ENCODE measurements at places on chromosomes 2 and 18.

- DNase-seq = peak; percentile 38
Measured at GRCh38 chr2:17658251-17658843, 95.3 kb downstream of the SMC6 start.

GRCh38 chr2:217994776-217995274, 8.0 kb downstream of the TNS1 start:
- DNase-seq = peak; percentile 97

- DNase-seq = no peak
Measured at GRCh38 chr2:166563894-166564293, 69.8 kb upstream of the SCN7A start.

DNA sequence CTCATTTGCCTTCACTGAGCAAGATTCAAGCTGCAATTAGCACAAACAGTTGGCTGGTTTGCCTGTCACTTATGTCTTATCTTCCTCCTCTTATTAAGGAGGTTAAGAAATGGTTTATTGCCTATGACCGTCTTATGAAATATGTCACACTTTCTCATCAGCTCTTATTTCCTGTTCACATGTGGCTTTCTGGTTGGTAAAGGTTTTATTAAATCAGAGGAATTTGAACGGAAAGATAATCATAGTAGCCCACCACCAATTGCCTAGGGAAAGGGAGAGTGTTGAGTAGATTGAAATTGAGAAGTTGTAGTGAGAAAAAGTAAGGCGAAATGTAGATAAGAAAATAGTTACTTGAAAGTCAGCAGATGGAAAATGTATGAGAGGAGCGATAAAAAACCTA, 4.2 kb upstream of the IL1R1 start:
- no peak for DNase-seq

- DNase-seq = no peak
Measured at GRCh38 chr2:133331436-133331835, 236.8 kb downstream of the NCKAP5 start.

DNA sequence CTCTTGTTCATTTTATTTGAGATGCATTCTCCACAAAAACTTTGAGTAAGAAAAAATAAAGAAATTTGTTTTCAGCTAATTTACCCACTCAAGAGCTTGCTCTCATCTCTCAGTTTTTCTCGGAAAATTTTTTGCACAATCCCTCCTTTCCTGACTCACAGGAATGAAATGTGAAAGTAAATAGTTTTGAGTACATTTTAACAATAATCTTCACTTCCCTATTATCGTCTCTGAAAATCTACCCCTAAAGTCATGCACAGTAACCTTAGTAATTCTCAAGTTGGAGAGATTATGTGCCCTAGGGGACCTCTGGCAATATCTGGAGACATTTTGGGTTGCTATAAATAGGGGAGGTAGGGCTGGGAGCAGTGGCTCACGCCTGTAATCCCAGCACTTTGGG, 2.6 kb downstream of the CYB5A start:
- DNase-seq = peak; percentile 22

- DNase-seq = no peak
Measured at GRCh38 chr2:207724113-207724512, 12.7 kb downstream of the CCNYL1 start.

DNA sequence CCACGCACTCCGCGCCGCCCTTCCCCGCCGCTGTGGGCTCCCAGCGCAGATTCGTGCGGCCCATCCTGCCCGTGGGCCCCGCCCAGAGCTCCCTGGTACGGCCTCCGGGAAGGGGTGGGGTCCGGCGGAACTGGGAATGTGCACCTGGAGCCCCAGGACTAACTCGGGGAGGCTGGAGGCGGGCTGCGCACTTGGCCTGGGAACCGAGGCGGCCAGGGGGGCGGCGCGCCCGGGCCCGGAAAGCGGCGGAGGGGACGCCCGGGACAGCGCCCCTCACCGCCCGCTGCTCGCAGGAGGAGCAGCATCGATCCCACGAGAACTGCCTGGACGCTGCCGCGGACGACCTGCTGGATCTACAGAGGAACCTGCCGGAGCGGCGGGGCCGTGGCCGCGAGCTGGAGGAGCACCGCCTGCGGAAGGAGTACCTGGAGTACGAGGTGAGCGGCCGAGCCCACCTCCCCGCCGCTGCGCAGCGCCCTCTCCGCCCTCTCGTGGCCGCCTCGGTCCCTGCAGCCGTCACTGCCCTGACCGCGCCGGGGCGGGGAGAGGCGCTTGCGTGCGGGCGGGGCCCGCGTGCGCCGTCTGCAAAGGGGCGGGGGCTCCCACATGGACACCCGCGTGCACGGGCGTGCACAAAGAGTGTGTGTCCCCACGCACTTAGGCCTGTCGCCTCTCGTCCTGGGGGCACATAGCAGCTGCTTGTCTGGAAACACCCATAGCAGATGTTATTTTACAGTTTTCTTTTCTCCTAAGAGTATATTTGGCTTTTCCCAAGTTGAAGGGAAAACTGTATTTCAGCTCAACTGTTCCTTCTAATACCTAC, 25.2 kb downstream of the PSD4 start:
- DNase-seq = peak; percentile 73

DNA sequence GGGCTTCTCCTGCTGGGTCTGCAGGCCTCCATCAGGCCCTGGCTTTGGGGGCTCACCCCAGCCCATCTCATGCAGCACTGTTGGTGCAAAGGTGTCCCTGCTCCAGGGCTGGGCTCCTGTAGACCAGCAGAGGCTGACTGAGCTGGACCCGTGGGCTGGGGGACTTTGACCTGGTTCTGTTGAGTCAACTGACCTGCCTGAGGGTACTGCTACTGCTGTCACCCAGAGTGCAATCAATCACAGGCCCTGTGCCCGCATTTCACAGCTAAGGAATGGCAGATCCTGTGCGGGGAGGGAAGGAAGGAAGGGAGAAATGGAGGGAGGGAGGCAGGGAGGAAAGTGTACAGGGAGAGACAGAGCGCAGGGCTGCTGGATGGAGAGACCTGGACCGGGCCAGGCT, 136.8 kb downstream of the TPO start:
- no peak for DNase-seq

GRCh38 chr18:67517444-67517765, 885 bp upstream of the DSEL start:
- DNase-seq = peak; percentile 17

GRCh38 chr2:237895544-237896506, 36.4 kb downstream of the RAMP1 start:
- peak; percentile 48 for DNase-seq

GRCh38 chr2:178782236-178782635, 25.0 kb downstream of the TTN start:
- DNase-seq = no peak

DNA sequence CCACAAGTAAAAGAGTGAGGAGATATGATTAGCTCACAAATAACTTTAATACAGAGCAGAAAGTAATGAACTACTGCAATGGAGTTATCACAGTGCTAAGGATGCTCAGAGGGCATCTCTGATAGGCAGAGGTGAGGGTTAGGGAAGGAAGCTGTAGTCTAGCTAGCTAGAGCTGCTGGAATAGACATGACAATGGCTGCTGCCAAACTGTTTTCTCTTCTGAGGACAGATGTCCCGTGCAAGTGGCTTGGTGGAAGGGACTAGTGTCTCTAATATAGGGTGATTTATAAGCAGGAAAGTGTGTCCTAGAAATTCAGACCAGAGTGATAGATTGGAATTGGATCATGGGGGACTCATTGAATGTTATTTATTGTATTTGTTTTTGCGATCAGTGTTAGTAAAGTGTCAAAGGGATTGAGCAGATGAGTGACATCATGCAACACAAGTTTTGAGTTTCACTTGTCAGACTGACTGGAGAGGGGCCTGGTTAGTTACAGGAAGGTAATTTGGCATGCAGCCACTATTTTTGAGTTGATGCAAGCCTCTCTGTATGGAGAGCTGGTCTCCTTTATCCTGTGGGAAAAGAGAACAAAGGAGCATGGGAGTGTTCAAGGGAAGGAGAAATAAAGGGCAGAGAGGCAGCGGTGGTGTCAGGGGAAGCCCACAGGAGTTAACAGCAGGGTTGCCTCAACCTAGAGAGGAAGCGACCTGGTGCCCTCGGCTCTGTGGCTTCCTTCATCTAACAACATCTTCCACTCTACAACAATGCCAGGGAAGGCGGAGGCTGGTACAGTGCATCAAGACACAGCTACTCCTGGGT, 1.9 kb downstream of the CTLA4 start:
- DNase-seq = no peak

- no peak for DNase-seq
Measured at GRCh38 chr2:8574196-8575037, 107.4 kb upstream of the ID2 start.

DNA sequence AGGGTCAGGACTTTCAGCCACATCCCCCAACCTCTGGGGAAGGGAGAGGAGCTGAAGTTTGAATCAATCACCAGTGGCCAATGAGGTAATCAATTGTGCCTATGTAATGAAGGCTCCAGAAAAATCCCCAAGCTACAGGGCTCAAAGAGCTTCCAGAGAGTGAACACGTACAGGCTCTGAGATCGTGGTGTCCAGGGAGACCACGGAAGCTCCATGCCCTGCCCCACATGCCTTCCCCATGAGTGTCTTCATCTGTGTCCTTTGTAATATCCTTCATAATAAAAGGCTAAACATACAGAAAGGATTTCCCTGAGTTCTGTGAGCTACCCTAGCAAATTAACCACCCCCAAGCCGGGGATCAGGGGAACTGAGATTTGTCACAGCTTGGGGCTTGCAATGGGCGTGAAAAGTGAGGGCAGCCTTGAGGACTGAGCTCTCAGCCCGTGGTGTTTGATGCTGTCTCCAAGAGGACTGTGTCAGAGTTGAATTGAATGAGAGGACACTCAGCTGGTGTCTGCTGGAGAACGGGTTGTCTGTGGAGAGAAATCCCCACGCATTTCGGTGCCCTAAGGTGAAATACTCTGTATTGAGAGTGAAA, 25.5 kb upstream of the TUBB6 start:
- DNase-seq = peak; percentile 96

DNA sequence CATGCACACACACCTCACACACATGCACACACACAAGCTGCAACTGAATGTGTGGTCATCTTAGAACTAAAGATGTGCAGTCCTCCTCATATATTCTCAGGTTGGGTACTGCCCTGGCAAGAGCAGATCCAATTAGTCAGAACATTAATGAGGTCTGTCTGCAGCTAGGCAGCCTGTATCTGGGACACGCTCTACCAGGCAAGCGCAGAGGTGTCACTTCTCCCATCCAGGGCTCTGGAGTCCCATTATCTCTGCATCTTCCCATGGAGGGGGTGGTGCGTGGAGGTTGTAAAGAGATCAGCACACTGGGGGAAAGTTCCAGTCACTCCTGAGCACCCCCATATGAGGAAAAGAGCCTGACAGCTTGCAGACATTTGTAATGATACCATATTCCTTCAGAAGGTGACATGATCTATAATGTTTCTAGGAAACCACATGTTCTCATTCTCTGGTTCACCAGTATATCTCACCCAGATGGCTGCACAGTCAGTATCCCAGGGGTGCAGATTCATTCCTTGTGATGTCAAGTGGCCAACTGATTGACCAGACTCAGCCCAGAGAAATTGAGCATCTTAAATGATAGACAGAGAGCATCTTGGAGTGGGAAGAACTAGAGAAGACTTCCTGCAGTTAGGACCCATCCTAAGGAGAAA, 95.4 kb downstream of the RTN4 start:
- DNase-seq = no peak

GRCh38 chr18:51622702-51623101, 425.2 kb upstream of the MEX3C start:
- DNase-seq = no peak

DNA sequence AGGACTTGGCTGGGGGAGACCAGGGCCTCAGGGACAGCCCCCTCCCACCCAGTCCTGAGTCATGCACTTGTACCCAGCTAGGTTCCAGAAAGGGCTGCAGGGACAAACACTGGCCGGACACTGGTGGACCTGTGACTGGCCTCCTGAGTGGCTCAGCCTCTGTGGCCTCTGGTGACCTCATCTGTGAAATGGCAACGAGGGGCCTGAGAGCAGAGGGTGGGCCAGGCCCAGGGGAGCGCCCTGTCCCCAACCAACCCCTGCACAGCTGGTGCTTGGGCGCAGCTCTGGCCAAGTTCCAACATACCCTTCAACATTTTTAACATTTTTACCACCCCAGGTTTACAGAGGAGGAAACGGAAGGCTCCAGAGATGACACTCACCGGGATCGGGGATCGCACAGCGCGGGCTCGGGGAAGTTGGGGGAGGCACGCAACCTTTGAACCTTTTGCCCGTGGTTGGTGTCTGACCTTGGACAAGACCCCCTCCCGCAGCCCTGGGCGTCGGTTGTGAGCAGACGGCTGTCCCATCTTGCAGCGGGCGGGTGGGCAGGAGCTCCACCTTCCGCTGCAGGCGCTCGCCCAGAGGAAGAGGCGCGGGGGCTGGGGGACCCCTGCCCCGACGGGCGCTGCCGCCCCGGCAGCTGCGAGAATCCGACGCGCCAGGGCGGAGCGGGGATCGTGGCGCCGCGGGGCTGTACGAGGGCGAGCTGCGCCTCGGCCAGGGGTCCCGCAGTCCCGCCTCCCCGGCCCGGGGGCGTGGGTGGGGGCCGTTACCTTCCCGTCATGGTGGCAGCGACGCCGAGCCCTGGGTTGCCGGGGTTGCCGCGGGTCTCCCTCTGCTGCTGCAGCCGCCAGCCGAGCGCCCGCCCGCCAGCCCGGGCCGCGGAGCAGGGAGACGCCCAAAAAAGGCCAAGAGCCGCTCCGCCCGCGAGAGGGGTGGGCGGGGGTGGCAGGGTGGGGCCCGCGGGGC, 805 bp downstream of the LIMS2 start:
- peak; percentile 38 for DNase-seq

DNA sequence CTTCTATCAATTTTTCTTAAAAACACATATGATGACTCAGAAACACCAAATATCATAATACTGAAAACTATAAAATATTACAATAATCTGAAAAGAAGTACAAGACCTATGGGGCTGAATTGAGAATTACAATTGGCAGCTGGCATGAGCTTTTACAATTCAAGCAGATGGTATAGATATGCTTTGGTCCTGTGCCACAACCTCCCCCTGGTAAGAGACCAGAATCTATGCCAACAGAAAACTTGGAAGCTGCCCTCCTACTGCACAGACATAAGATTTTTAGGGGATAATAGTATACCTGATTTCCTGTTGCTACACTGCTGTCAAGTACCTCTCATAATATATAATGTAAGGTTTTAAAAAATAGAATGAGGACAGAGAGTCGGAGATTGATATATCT, 46.8 kb upstream of the CDH7 start:
- DNase-seq = no peak

DNA sequence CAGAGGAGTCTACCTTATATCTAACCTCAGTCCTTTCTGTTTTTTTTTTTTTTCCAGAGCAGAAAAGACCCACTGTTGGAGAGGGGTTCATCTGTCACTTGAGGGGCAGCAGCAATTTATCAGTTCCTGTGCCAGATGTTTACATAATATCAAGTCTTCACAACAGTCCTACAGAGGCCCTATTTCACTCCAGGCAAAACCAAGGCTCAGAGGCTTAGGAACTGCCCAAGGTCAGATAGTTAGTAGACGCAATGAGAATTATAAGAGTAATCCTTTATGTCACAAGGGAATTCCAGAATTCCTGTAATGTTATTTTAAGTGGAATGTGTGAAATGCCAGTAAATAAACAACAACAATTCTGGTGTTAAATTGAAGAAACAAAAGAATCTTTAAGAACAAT, 696.1 kb downstream of the NRXN1 start:
- no peak for DNase-seq

GRCh38 chr2:150147889-150148683, 339.4 kb downstream of the RND3 start:
- peak; percentile 49 for DNase-seq

- DNase-seq = no peak
Measured at GRCh38 chr2:74744731-74745515, 89.0 kb upstream of the HK2 start.

GRCh38 chr2:4668381-4668780, 965.0 kb downstream of the DCDC2C start:
- DNase-seq = no peak

GRCh38 chr2:206824087-206824618, 58.7 kb downstream of the FASTKD2 start:
- no peak for DNase-seq

GRCh38 chr2:152594022-152594766, 123.1 kb downstream of the PRPF40A start:
- no peak for DNase-seq

Data from fibroblast of skin of back (primary cell).